ENCODE measurements at places on chromosomes 16 and 17. TPM values are rescaled to one million over a fixed set of nuclear protein-coding genes. Genes with fewer than 3 reads are reported as not detected.
A peak's percentile ranks its signal among the peaks of the same experiment; 100 is the strongest.

DNA sequence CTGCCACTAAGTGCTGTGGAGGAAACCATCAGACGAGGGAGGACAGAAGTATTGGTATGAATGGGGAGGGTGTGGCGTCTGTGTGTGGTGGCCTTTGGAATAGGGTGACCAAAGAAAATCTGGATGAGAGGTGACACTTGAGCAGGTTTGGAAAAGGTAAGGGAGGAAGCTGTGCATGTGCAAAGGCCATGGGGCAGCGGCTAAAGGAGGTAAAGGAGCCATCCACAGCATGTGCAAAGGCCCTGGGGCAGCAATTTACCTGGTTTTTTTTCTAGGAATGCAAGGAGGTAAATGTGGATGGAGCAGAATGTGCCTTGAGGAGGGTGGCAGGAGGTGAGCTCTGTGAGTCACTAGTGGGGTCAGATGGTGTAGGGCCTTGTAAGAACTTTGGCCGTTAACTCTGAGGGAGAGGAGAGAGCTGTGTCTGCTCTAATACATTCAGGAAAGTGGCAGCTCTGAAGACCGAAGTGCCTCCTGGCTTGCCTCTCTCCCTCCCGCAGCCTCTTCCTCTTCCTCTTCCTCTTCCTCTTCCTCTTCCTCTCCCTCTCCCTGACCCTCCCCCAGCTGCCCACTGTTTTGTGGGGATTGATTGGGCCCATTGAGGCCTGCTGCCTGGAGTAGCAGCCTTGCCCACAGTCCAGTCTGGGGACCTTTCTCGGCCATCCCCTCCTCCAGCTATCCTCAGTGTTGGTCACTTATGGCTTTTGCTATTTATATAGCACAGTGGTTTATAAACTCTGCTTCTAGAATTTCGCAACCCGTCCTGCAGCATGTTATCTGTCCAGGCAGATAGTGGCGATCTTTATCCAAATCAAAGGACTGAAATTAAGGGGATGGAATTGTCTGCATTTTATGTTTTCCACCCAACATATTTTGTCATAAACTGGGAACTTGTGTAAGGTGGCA is 38.7 kb downstream of the CMIP start:
- no peak for DNase-seq

DNA sequence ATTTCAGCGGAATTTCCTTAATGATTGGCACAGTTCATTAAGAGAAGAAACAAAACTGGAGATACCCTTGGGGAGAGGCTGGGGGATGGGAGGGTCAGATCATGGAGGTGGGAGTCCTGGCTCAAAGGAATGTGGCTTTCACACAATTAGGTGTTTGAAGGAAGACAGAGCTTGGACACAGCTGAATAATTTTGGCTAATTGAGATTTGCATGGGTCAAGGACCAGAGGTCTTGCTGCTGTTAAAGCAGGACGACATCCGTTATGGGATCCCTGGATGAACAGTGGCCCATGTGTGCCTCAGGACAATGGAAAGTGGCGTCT is 160.3 kb downstream of the HS3ST3B1 start:
- DNase-seq: no peak

The SLC5A10 gene
- 0.25 TPM for total RNA-seq

DNA sequence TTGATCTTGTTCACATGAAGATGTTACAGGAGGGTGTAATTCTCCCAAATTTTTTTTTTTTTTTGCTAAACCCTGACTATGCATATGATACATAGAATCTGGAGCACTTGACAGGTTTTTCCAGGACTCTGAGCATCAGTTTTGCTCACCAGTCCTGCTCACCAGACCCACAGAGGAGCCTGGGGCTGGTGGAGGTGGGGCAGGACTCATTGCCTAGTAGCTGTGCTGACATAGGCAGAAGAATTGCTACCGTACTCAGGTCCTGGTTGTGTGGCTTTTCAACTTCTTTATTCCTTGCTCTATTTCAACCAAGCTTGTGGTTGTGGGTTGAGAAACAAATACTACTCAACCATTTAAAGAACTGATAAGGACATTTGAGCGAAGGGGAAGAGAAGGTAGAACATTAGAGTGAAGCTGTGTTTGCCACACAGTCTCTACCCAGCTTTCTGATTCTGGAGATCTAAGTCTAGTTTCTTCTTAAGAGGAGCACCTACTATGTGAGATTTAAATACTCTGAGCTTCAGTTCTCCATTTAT is 212.4 kb downstream of the UTP18 start:
- DNase-seq: no peak

DNA sequence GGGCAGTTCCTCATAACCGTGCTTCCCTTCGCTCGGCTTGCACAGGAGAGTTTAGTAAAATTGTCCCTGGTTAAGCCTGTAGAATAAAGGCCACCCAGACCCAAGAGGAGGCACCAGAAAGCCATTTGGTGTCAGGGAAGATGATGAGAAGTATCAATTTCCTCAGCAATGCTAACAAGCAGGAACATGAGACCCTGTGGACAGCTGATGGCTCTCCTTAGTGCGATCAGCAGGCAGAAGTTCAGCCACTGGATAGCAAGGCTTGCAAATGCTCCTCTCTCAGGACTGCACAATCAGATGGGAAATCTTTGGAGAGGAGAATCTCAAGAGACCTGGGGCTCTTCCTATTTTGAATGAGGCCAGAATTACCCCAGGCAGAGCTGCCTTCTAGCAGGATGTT is 261.1 kb upstream of the DYNLRB2 start:
- no peak for DNase-seq

DNA sequence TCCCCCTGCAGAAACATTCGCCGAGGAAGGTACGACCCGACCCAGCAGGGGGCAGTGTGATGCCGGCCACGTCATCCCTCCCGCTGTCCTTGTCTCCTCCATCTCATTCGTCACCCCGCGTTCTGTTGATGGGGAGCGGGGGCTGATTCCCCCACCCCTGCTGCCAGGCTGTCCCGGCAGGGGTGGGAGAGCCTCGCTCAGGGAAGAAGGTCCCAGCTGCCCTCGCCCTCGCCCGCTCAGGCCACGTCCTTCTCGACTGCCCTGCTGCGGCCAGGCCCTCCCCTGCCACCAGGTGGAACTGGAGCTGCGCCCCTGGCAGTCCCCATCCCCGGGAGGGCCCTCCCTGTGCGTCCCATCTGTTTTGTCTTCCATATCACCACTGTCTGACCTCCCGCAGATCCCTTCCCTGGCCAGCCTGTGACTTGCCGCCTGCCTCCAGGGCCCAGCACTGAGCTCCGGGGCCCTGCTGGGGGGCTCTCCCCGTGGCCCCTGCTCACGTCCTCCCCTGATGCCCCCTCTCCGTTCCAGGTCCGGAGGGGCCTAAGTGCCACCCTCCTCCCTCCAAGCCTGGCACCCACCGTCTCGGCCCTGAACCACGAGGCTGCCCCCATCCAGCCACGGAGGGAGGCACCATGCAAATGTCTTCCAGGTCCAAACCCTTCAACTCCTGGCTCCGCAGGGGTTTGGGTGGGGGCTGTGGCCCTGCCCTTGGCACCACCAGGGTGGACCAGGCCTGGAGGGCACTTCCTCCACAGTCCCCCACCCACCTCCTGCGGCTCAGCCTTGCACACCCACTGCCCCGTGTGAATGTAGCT is 20.6 kb downstream of the ADAM11 start:
- DNase-seq: peak; percentile 90

DNA sequence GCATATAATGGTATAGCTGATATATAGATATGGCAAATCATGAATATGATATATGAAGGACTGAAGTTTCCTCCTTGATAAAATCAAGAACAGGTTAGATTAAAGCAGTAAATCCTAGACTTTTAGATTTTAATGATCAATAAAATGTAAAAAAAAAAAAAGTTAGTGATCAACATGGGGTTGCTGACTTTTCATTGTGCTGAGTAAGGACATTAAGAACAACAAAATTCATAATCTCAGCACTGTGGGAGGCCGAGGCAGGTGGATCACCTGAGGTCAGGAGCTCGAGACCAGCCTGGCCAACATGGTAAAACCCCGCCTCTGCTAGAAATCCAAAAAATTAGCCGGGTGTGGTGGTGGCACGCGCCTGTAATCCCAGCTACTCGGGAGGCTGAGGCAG is 10.4 kb upstream of the CHD3 start:
- no peak for DNase-seq

GRCh38 chr16:47956916-47957315 is 198.9 kb downstream of the ABCC12 start:
- DNase-seq: no peak

The MLLT6 gene
- 184 TPM for total RNA-seq

GRCh38 chr16:87765473-87765775 is 362 bp downstream of the KLHDC4 start:
- DNase-seq: no peak

DNA sequence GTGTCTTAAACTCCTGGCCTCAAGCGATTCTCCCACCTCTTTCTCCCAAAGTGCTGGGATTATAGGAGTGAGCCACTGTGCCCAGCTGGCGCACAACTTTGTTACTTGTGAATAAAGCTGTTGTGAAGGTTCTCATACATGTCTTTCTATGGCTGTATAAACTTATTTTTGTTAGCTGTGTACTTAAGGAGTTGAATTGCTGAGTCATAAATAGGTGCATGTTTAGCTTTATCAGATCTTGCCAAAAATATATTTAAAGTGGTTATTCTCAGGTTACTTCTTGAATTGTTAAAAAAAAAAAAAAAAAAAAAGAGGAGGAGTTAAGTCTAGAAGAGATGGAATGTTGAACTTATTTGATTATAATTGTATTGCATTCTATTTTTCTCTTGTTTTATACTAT is 47.6 kb upstream of the IRX3 start:
- DNase-seq: no peak

DNA sequence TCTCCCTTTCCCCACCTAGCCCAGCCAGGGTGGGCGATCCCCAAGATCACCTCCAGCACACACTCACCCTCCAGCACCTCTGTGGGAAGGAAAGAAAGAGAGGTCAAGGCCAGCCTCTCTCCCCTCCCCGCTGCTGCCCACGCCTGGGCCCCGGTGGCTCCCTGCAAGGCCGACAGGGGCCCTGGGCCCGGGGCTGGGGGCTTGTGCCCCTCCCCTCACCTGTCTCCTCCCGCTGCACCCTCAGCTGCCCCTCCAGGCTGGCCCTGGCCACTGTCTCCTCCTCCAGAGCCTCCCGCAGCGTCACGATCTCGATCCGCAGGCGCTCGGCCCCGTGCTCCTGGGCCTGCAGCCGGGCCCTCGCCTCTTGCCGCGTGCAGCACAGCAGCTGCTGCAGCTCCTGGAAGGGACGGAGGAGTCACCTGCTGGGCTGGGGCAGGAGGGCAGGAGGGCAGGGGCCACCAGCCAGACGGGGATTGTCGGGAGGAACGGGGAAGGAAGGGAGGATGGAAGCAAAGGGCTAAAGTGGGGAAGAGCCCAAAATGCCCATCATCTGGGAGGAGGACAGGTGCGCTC is 19.2 kb downstream of the RABEP2 start:
- DNase-seq: no peak

- no peak for DNase-seq
Measured at GRCh38 chr17:80362428-80363119, 52.4 kb upstream of the ENDOV start.

The CASKIN2 gene
- total RNA-seq: 37.4 TPM

GRCh38 chr17:76679239-76679638 is 31.5 kb downstream of the MXRA7 start:
- DNase-seq: no peak

- DNase-seq: peak; percentile 32
Measured at GRCh38 chr17:4142107-4142900, 526 bp downstream of the ZZEF1 start.

The FGF11 gene
- 26.8 TPM for total RNA-seq

DNA sequence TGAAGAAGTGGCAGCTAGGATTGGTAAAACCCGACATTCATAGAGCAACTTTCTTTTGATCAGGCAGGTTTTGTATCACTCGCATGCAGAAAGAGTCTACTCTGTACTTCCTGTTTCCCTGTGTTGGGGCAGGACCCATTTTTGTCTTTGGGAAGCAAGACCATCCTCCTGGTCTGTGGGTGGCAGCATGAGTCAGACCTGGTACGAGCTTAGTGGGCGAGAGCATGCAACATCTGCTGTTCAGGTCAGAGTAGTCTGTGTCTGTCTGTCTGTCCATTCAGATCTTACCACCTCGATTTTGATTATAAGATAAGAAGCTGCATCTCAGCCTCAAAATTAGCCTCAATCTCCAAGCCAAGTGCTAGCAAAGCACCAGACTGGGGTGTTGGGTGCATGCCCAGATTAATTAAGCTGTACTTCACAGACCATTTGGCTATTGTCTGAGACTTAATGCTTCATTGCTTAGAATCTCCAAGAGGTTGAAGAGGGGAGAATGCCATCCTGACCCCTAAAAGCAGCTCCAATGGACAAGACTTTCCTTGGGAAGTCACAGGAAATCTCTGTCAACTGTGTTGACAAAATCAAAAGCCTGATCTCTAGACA is 110.9 kb downstream of the XYLT1 start:
- DNase-seq: no peak

GRCh38 chr17:60148373-60148772 is 1.4 kb upstream of the CA4 start:
- DNase-seq: no peak

- no peak for DNase-seq
Measured at GRCh38 chr17:49005140-49005539, 8.0 kb downstream of the IGF2BP1 start.

GRCh38 chr17:50218771-50219315 is 17.4 kb upstream of the COL1A1 start:
- DNase-seq: no peak

GRCh38 chr17:75844530-75845057 is 390 bp upstream of the UNC13D start:
- no peak for DNase-seq

GRCh38 chr16:68936736-68937631 is 93.7 kb downstream of the TANGO6 start:
- no peak for DNase-seq

- DNase-seq: no peak
Measured at GRCh38 chr17:38864636-38865398, 5.0 kb upstream of the LASP1 start.

GRCh38 chr17:56247816-56248215 is 94.5 kb downstream of the ANKFN1 start:
- DNase-seq: no peak

The PIK3R5 gene
- 0.25 TPM for total RNA-seq

DNA sequence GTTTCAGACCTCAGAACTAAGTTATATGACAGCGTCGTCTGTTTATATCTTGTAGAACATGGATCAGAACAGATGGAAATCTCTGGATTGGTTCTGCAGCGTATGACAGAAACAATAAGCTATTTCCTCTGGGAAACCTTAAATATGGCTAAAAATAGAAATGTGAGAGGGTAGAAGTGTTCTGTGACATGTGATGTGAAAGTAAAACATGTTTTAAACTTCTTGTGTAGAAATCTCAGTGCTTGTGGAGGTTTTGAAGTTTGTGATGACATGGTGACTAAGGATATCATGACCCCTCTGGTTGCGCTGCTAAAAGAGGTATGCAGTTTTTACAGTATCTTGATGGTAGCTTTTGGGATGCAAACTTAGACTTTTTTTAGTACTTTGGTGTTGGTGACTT is 2.8 kb downstream of the HEATR3 start:
- no peak for DNase-seq
